Activated CD4-positive, alpha-beta T cell treated with anti-CD3 and anti-CD28 coated beads for 24 hours (primary cell): ENCODE measurements at places on chromosomes 12 and 14.
A peak's percentile ranks its signal among the peaks of the same experiment; 100 is the strongest.

GRCh38 chr14:68596701-68597100 is 196.2 kb downstream of the ZFP36L1 start:
- no peak for DNase-seq

DNA sequence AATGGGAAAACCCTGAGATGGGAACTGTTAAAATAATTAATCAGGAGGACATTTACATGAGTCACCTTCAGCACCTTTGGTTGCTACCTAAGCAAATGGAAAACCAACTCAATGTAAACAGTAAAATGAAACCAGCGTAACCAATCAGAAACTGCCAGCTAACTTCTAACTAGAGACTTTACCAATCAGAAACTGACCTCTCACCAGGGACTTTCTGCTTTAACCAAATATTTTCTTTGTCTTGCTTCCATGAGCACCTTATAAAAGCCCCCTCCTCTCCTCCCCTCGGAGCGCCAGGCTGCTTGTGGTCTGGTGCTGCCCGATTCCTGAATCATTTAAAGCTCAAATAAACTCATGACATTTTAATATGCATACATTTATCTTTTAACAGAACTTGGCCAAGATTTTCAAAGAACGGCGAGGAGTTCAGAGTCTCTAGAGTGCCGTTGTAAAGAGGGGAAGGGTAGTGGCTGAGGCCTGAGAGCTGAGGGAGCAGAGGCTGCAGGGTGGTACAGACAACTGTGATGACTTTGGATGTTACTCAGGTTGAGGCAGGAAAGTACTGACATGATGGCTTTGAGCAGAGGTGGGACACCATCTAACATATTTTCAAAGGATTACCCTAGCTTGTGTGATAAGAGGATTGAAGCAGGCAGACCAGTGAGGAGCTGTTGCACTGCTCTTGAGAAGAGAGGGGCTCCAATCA is 183.6 kb downstream of the CRADD start:
- DNase-seq = no peak

DNA sequence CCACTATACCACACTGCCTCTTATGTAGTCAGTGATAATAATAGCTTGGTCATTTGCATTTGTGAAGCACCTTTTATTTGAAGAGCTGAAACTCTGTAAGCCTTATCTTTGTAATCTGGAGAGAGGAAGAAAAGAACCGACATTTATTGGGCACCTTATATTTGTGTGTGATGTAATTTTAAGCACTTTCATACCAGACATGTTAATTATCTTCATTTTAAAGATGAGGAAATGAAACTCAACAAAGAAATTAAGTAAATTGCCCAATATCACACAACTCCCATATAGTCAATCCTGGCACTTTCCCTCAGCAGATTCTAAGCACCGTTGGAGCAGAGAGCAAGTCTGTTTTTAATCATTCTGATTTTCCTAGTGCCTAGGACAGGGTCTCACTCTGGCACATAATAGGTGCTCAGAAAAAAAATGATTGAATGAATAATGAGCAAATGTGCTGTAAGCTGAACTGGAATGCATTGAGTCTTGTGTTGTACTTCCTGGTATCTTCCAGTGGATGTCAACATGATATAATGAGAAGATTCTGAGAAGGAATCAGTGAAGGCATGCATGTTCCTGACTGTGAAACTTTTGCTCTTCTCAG is 418.9 kb downstream of the ZFP36L1 start:
- no peak for DNase-seq

GRCh38 chr14:71193663-71194062 is 286.4 kb downstream of the PCNX1 start:
- no peak for DNase-seq

DNA sequence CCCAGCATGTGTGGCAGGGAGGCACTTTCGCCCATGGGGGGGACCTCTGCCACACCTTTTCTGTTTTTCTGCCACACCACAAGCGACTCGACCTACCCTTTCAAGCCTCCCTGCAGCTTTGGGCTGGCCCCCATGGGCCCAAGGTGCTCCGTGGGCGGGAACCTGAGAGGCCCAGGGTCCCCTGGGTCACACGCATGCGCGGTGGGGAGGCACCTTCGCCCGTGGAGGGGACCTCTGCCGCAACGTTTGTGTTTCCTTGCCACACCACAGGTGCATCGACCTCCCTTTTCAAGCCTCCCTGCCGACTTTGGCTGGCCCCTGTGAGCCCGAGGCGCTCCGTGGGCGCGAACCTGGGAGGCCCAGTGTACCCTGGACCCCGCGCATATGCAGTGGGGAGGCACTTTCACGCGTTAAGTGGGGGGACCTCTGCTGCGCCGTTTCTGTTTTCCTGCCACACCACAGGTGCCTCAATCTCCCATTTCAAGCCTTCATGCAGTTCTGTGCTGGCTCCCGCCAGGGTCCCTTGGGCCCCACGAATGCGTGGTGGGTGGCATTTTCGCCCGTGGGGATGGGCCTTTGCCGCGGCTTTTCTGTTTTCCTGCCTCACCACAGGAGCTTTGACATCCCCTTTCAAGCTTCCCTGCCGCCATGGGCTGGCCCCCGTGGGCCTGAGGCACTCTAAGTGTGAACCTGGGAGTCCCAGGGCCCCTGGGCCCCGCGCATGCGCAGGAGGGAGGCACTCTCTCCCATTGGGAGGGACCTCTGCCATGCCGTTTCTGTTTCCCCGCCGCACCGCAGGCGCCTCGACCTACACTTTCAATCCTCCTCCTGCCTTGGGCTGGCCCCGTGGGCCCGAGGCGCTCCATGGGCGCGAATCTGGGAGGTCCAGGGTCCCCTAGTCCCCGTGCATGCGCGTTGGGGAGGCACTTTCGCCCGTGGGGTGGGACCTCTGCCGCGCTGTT is 332.2 kb downstream of the ALG10 start:
- DNase-seq = no peak

DNA sequence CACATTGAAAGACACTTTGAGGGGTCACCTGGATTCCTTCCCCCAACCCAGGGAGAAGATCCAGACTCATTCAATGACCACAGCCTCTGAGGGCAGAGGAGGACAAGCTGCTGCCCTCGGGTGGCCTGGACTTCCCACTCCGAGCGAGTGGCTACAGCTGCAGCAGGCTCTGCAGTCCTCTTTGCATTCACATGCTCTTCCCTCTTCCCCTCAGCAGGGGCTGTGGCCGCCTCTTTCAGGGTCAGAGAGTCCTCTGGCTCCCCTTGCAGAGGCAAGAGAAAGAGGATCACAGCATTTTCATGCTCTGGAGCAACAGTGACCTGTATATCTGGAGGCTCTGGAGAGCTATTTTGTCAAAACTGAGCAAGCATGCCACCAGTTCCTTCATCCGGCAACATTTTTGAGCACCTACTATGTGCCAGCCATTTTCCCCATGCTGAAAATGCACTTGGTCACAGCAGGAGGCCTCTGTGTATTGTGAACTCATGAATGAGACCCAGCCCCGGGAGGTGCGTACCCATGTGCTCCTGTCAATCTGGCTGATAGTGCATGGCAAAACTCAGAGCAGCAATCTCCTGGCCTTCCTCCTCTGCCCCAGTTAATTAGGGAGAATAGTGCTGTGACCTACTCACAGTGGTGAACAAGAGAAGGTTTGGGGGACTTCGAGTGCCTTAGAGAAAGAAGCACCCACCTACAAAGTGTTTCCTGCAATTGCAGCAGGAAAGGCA is 42.9 kb upstream of the KCNA5 start:
- DNase-seq = no peak

DNA sequence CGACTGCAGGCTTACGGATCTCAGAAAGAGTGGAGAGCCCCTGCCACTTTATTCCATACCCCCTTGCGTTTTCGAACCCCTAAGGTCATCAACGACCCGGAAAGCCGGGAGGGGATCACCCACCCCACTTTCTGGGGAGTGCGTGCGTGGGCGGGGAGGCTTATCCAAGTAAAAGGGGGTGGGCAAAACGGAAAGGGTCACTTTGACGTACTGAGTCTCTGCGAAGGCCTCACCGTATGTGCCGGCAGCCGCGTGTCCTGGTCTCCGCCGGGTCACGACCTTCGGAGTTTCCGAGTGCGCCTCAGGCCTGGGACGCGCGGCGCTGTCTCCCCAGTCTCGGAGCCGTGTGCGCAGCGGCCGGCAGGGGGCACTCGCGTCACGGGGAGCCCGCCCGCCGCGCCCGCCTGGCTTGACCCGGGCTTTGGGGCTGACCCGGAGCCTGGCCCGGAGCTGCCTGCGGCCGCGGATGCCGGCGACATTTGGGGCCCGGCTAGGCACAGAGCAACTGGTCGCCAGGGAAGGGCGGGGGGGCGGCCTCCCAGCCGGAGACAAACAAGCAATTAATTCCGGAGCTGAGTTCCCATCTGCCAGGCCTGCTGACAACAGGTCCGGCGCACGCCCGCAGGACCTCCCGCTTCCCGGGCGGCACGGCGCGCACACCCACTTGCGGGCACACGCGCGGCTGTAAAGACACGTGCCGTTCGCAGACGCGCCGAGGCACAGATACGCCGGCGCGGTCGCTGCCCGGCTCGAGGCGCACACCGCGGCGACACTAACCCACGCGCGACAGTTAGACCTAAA is 890 bp upstream of the KIF26A start:
- DNase-seq = peak; percentile 59

DNA sequence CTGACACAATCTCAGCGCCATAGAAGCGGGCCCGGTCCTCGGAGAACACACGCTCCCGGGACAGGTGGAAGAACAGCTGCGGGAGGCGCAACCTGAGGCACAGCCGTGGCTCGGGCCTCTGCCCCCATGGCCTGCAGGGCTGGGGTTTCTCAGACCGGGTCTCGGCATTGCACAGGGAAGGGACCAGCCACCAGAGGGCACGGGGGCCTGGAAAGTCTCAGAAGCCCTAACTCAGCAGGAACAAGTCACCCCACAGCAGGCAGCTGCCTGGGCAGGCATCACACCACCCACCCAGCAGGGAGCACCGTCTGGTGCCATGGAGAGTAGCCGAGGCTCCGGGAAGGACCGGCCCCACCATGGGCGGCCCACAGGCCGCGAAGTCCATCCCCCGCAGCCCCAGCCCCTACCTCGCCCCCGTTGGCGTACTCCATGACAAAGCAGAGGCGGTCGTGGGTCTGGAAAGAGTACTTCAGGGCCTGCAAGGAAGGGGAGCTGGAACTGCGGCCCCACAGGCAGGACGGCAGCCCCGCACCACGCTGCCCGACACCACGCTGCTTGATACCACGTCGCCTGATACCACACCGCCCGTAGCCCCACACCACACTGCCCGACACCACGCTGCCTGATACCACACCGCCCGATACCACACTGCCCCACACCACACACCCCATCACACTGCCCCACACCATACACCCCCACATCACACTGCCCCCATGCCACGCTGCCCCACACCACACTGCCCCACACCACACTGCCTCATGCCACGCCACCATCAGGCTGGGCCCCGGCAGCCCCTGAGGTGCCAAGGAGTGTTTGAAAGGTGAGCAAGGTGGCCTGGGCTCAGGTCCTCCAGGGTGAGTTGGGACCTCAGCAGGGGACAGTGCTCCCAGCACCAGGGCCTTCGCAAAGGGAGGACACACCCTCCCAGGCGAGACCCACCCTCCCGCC is 20.8 kb downstream of the SIVA1 start:
- no peak for DNase-seq

DNA sequence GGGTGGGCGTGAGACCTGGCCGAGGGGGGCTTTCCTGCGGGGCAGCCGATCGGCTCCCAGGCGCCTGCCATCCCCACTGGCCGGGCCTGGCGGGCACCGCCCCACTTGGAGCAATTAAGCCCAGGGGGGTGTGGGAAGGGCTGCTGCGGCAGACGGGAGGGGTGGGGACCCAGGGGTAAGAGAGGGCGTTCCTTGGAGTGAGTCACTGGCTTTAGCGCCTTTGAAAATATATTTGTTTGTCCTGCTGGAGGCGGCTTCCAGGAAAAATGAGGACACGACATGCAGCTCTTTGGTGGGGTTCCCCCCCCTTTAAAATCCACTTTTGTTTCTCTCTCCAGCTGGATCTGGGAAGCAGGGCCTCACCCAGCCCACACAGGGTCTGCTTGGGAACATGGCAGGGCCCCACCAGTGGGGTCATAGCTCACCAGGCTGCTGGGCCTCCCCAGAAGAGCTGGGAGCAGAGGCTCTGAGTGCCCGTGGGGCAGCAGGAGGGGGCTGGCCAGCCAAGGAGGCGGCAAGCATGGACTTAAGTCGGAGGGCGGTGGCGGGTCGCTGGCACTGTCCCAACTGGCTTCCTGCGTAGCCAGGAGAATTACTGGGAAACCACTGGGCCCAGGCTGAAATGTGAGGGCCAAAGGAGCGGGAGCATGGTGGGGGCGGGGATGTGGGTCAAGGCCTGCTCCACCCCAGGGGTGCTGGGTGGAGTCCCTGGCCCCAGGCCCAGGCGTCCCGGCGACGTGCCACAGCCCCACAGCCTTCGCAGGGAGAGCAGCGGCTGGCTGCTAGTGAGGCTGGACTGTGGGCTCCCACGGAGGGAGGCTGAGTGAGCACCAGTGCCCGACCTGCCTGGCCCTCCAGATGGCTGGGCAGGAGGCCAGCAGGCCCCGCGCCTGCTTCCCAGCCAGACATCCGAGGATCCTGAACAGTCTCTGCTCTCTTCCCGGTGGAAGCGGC is 128.0 kb downstream of the RFLNA start:
- DNase-seq = no peak

DNA sequence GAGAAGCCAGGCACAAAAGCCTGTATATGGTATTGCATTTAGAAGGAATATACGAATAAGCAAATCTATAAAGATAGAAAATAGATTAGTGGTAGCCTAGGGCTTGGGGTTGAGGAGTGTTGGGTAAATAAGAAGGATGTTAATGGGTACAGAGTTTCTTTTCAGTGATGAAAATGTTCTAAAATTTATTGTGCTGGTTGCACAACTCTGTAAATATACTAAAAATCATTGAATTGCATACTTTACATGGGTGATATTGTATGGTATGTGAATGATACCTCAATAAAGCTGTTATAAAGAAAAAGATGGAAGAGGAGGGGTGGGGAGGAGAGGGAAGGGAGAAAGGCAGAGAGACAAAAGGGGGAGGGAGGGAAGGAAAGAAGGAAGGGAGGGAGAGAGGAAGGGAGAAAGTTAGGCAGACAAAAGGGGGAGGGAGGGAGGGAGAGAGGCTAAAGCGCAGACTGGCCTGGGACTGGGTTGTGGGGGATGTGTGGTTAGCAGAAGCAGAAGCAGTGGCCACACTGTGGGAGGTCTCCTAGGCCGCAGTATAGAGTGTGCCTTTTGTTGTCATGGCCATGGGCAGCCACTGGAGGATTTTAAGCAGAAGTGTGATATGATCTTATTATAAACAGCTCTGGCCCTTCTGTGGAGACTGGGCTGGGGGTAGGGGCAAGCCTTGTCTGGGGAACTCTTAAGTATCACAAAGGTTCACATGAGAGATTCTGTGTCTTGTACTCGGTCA is 73.6 kb upstream of the ELK3 start:
- no peak for DNase-seq

- no peak for DNase-seq
These were observed 336.0 kb downstream of the CEP128 start for GRCh38 chr14:80605536-80605935.

DNA sequence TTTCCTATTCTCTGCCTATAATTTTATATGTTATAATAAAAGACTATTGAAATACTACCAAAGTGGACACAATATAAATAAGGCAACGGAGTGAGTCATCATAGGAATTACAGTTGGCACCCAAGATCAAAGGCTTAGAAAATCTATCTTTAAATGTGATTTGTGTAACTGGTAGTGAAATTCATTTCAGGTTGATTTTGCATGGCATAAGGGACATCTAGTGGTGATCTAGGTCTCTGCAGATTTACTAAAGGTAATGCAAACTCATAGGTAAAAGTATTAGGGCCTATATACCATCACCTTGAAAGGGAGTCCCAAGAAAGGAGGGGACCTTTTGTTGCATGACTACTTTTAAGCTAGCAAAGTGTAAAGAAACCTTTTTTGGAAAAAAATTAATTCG is 527.2 kb downstream of the NRXN3 start:
- DNase-seq = no peak

- DNase-seq = no peak
These were observed 24.8 kb downstream of the BICDL1 start for GRCh38 chr12:120013659-120014380.
